ENCODE measurements at places on chromosomes 3 and 15. TPM values are rescaled to one million over a fixed set of nuclear protein-coding genes. Genes with fewer than 3 reads are reported as not detected.
A peak's percentile ranks its signal among the peaks of the same experiment; 100 is the strongest.

DNA sequence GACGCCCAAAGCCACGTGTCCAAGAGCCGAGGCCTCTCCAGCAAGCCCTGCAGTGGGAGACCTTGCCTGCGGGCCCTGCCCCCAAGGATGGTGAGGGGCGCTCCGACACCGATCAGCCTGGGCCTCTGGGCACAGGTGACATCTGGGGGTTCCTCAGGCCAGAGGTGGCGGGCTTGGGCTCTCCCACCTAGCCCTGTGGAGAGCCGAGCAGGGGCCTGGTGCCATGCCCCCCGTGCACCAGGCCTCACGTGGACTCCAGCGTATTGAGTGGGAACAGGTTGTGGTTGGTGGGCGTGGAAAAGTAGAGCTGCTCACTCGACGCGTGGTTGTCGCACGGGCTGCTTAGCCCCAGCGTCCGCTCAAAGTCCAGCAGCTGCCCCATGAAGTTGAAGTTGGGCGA lies 5.8 kb downstream of the DUSP7 start:
- DNase-seq: no peak

DNA sequence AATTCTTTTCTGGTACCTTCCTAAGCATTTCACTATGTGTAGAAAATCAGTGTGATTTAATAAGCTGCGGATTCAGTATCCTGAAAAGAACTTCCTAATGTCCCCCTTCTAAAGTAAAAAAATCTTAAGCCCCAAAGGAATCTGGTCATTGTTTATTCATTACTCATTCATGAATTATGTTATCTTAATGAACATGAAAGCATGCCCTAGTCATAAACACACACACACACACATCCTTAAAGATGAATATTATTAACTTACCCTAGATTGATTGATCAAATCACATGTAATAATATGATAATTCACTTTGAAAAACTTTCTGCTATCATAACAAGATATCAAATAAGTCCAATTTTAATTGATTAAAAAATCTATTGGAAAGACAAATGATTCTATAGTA lies 96.4 kb upstream of the BFSP2 start:
- DNase-seq: no peak

GRCh38 chr3:70149714-70150400 lies 150.3 kb downstream of the SAMMSON start:
- DNase-seq: no peak

- no peak for DNase-seq
These were observed 87.0 kb upstream of the ST8SIA2 start for GRCh38 chr15:92306663-92307062.

GRCh38 chr15:63474810-63475316 lies 29.5 kb upstream of the USP3 start:
- DNase-seq: no peak

GRCh38 chr3:168216851-168217250 lies 121.1 kb upstream of the GOLIM4 start:
- no peak for DNase-seq

GRCh38 chr3:8261018-8261417 lies 240.6 kb upstream of the LMCD1 start:
- no peak for DNase-seq

- no peak for DNase-seq
These were observed 187.8 kb upstream of the TTC14 start for GRCh38 chr3:180414157-180414556.

GRCh38 chr15:92365906-92366305 lies 27.8 kb upstream of the ST8SIA2 start:
- DNase-seq: no peak

DNA sequence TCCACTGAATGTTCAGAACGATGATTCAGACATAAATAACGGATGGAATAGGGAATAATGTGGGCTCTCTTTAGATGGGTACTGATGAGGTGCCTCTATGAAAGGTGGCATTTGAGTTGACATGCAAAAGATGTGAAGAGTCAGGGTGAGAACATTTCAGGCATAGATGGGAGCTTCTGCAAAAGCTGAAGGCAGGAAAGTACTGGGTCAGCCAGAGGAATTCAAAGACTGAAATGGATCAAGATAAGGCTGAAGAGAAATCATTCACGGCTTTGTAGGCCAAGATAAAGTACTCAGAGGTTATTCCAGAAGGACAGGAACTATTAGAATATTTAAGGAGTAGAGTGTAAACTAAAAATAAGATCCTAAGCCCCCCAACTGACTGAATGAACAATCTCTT lies 189.6 kb upstream of the MCTP2 start:
- no peak for DNase-seq

DNA sequence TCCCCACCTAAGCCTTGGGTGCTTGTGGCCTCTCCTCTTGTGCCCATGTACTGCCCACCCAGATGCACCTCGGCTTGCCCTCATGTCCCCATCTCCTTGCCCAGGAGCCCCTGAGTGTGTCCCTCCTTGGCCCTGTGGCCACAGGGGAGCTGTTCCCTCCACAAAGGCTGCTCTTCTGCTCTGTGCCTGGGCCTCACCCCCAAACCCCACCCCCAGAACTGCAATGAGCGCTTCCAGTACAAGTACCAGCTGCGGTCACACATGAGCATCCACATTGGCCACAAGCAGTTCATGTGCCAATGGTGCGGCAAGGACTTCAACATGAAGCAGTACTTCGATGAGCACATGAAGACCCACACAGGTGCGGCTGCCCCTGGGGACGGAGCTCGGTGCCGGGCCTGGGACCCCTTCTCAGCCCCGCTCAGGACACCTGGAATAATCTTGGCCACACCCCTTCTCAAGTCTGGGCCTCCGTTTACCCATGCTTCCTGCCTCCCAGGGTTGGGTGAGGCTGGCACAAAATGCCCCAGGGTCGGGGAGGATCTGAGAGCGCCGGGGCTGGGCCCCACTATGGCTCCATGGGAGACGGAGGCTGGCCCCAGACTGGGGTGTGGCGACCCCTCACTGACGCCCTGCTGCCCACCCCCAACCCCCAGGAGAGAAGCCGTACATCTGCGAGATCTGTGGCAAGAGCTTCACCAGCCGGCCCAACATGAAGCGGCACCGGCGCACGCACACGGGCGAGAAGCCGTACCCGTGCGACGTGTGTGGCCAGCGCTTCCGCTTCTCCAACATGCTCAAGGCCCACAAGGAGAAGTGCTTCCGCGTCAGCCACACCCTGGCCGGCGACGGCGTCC lies 10.3 kb downstream of the ZBTB47 start:
- DNase-seq: peak; percentile 53

GRCh38 chr3:55060896-55061719 lies 133.2 kb upstream of the LRTM1 start:
- no peak for DNase-seq

DNA sequence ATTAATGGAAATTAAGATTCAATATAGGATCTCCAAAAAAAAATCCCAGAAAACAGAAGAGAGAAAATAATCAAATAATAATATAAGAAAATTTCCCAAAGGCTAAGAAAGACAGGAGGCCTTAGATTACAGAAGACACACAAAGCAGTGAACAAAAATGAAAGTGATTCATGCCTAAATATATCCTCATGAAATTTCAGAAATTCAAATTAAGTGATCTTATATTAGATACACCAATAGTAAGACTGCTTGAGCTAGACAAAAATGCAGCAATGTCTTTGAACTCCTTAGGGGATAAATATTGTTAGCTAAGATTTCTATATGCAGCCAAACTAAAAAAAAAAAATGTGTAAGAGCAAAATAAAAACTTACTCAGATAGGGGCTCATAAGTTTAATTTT lies 44.6 kb upstream of the ARPP21 start:
- DNase-seq: no peak

- no peak for DNase-seq
These were observed 202.7 kb downstream of the TNIK start for GRCh38 chr3:171257251-171258203.

DNA sequence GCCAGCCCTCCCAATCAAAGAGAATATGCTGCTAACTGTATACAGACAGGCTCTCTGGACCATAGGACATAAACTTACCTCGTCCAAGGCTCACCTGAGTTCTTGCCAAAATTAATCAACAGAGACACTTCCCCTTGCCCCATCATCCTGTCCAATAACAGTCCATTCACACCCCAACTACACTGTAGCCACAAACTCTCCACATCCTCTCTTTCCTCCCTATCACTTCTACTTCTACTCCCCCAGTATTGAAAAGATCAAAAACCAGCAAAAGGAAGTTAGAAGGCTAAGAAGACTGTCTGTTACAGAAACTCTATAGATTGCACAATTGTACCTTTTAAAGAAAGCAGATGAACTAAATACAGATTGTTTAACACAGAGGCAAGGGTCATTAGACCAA lies 133.5 kb upstream of the STT3B start:
- DNase-seq: no peak

GRCh38 chr3:143203142-143203541 lies 83.6 kb downstream of the CHST2 start:
- no peak for DNase-seq

- DNase-seq: no peak
These were observed 122.3 kb downstream of the EFHB start for GRCh38 chr3:19811689-19812088.

- DNase-seq: no peak
These were observed 33.8 kb upstream of the TRA2B start for GRCh38 chr3:185971579-185971978.

DNA sequence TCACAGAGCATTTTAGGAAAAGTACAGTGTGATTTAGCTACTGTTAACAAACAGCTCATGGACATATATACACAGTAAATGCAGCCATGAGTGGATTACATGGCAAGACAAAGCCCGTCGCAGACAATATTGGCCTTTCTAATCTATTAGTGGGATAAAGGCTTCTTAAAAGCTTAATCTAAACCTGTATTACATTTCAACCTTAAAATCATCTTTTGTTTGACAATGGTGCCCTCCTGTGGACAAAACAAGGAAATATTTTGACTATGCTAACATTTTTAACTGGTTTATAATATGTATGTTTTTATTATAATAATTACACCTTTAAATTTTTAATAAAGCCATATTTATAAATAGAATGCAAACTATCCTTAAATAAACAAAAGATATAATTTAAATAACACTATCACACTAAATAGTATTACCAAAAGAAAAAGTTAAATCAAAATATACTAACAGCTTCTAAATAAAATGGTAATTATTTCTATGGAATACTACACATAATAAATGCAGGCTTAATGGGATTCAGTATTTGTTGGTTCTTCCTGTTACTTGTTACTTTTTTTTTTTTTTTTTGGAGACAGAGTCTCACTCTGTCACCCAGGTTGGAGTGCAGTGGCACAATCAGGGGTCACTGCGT lies 38.6 kb downstream of the TAFA4 start:
- no peak for DNase-seq

DNA sequence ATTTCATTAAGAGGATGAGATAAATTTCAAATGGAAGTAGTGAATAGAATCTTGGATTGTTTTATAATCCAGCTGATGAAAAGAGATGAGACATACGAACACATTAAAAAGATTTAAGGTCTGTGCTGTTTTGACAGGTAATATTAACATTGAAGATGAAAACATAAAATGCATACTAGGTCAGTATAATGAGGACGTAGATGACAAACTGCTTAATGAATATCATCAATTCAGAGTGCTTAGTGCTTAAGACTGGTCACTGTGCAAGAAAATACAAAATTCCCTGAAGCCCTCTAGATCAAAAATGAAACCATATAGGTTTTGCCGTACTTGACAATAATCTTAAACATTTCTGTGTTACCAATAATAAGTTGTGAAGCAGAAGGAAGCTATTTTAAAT lies 173.4 kb upstream of the THRB start:
- DNase-seq: no peak

DNA sequence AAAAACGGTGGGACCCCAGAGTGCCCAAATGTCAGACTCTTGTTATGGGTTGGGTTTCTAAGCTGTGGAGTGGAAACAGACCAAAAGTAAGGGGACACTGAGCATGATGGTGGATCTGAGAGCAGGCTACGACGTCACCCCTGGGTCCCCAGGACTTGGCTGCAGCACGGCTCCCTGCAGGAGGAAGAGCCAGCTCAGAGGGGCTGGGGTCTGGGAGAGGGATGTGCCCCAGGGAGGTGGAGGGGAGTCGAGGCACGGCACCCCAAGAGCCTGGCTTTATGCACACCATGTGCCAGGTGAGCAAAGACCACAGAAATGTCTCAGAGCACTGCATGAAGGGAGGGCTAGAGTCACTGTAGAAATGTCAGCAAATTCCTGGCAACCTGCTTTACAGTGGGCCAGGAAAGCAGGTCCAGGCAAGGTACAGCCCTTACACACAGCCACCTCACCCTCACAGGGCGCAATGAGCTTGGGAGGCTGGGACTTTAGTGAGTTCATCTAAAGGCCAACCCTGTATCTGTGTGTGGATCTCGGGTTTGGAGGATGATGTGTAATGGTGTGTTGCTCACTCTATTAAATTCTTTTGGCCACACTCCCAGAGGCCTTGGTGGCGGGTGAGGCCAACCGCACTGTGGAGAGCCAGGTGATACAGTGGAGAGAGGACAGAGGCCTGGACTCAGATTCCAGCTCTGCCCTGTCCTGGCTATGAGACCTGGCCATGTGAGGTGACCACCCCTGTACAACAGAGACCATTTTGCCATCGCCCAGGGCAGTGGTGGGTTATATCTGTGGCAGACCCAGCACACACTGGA lies 14.1 kb downstream of the CTSH start:
- DNase-seq: peak; percentile 83

DNA sequence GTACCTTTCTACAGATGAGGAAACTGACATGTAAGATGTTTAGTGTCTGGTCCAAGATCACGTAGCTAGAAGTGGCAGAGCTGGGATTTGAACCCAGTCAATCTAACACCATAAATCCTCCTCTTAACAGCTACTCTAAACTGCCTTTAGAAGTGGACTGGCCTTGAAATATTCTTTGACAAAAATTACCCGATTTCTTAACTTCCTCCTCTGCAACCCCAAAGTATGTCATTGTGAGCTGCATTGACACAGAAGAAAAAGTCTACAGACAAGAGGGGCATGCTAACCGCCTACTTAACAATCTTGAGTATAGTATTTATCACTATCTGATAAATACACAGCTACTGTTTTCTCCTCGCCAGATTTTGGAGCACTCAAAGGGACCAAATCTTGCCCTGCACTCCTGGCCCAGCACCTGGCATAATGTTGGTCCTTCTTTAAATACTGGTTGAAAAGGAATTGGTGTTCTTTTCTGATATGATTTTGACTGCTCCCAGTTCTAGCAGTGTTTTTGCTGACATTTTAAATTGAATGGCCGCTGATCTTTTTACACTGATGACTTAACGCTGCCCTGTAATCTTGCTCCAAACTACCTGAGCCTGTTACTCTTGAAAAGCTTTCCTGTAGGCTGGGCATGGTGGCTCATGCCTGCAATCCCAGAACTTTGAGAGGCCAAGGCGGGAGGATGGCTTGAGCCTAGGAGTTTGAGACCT lies 36.9 kb downstream of the ITPR1 start:
- DNase-seq: no peak

The CHL1 gene
- 17.1 TPM for total RNA-seq

The C3orf20 gene
- total RNA-seq: not detected

The LEKR1 gene
- total RNA-seq: 2.2 TPM

The OR4M2 gene
- not detected for total RNA-seq

The CCDC39 gene
- not detected for total RNA-seq

The C15orf61 gene
- total RNA-seq: 5.1 TPM

The ABHD17C gene
- 5.0 TPM for total RNA-seq

The NR1I2 gene
- total RNA-seq: 0.91 TPM

The CD200 gene
- total RNA-seq: 3.3 TPM

The GOLGA8S gene
- total RNA-seq: 0.12 TPM

The TMIE gene
- 1.2 TPM for total RNA-seq

The TM4SF1 gene
- 56.2 TPM for total RNA-seq

The TM6SF1 gene
- total RNA-seq: 4.7 TPM

The CXCR6 gene
- 2.9 TPM for total RNA-seq

The LRTM1 gene
- total RNA-seq: not detected

The CLRN1 gene
- 4.9 TPM for total RNA-seq

The PRSS50 gene
- 0.17 TPM for total RNA-seq

The CELSR3 gene
- 1.2 TPM for total RNA-seq

The GOLGA6A gene
- total RNA-seq: not detected

The PLSCR1 gene
- total RNA-seq: 45.8 TPM

The IMPG2 gene
- 0.06 TPM for total RNA-seq
